Fibroblast of skin of right quadriceps (primary cell): ENCODE measurements at places on chromosomes 7 and 10.

DNA sequence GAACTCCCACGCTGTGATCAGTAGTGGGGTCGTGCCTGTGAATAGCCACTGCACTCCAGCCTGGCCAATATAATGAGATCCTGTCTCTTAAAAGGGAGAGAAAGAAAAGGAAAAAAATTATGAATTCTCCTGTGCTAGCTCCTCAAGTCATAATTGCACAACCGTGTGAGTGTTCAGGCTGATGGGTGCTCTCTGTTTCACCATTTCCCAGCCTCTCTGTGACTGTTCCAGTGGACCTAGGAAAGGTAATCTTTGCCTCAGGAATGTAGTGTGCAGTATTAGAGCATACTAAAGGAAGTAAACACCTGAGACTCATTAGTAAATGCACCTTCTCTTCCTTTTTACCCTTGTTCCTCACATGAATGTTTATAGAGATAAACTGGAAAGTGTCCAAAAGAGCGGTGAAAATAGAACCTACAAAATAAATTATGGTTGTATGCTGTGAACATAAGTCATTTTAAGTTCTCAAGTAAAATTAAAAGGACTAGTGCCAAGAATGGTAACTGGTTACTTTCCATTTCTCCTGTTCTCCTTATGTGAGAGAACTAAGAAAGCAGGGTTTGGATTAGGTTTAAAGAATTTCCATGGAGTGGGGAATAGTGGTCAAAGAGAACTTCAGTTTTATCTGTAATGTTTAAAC is 42.7 kb downstream of the INPP5F start:
- no peak for DNase-seq

- DNase-seq = no peak
Measured at GRCh38 chr7:25055520-25056220, 69.4 kb downstream of the CYCS start.

GRCh38 chr7:1225441-1226185 is 7.1 kb upstream of the UNCX start:
- no peak for DNase-seq

DNA sequence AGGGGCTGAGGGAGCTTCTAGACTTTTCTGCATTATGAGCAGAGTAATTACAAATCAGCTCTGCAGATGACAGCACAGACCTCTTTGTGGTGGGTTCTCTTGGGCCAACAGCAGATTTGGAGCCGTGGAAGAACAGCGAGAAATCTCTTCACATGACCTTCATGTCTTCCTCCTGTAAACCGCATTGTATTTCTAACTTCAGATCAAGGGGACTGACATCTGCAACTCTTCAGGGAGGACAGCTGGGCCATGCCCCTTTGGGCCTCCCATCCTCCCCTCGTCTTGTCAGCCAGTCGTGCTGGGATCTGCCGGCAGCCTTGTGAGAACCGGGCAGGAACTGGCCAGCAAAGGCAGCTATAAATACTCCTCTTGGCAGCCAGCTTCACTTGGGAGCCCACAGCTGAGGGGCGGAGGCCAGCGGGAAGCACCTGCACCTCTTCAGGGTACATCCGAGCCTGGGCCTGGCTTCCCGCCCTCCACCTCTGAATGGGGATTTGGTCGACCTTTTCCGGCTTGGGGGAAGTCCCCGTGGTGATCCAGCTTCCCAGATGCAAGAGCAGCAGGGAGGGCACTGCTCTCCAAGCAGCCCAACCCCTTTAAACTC is 54.7 kb downstream of the STEAP1B start:
- DNase-seq = no peak

DNA sequence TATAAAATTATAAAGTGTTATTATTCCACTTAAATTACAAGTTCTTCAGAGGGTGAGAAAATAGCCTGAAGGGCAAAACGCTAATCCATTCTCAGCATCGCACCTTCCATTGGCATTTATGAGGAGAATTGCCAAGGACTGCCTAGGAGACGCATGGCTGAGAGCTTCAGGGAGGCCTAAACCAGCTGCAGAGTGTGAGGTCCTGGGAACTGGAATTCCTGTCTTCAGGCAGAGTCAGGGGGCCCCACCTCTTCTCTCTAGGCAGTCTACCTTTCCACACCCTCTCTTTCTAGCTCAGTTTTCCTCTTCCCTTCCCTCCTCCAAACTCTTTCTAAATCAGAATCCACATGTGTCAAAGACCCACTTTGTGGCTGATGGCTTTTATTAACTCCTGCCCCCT is 35.3 kb downstream of the LRRC72 start:
- DNase-seq = no peak

DNA sequence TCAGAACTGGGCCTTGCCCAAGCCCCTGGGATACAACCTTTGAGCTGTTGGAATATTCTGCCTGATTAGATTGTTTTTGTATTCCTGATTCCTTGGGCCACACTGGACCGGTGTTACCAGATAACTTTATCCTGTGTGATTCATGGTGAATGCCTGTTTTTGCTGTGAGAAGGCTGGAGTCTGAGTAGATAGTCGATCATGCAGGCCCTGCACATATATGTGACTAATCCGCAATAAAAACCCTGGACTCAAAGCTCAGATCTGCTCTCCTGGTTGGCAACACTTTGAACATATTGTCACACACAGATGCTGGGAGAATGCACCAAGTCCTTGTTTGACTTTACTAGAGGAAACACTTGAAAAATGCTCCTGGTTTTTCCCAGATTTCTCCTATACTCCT is 183.9 kb upstream of the MBL2 start:
- DNase-seq = peak; percentile 35

GRCh38 chr10:48672596-48673265 is 11.9 kb upstream of the WDFY4 start:
- DNase-seq = no peak

- DNase-seq = no peak
Measured at GRCh38 chr7:36784991-36785940, 61.0 kb upstream of the AOAH start.

DNA sequence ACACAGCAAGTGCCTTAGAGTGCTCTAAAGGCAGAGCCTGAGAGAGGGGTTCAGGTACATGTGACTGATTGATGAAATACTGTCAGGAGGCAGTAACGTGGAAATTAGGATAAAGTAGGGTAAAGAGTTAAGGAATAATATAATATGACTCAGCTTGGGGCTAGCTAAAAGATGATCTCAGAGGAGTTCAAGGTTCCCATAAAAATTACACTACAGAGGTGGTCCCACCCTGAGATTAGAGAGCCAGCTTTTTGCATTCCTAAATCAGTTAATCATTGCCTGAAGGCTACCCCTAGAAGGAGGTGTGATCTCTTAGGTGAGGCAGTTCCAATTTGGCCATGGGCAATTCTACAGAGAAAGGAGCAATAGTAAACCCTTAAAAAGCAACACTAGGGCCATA is 5.8 kb downstream of the LIPJ start:
- DNase-seq = no peak

- no peak for DNase-seq
Measured at GRCh38 chr10:17648243-17649035, 4.5 kb downstream of the STAM start.

GRCh38 chr7:96949766-96950165 is 55.6 kb upstream of the DLX6 start:
- peak; percentile 3 for DNase-seq

GRCh38 chr10:93859049-93859655 is 34.6 kb upstream of the SLC35G1 start:
- peak; percentile 17 for DNase-seq

GRCh38 chr7:94142281-94142680 is 138.1 kb upstream of the BET1 start:
- DNase-seq = no peak

DNA sequence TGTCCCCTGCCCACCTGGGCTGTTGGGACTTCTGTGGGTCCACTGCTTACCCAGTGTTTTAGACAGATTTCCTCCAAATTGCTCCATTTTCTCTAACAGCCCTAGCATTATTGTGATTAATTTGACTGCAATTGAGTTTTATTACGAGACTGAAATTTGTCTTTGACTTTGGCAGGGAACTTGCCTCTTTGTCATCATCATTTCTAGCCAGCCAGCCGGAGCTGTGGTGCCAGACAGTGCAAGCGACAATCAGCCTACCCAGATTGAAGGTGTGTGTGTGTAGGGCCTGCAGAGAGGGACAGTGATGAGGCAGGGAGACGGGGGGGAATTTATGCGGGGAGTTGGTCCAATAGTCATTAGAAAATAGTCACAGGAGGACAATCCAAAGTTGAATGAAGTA is 743.0 kb downstream of the NRG3 start:
- DNase-seq = no peak

- no peak for DNase-seq
Measured at GRCh38 chr10:132158823-132159222, 27.9 kb upstream of the DPYSL4 start.

GRCh38 chr7:35495377-35495776 is 199.6 kb downstream of the HERPUD2 start:
- DNase-seq = no peak

DNA sequence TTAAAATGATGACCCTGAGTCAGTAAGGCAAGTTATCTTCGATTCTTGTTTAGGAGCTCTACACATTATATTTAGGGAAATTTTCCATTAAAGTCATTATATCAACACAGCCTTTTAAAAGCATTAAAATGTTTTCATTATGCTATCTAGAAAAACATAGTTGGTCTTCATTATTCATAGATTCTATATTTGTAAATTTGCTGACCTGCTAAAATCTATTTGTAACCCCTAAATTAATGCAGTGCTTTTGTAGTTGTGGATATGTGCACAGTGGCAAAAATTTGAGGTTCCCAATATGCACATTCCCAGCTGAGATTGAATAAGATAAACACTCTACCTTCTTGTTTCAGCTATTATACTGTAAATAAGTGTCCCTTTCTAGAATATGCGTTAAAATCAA is 81.1 kb downstream of the KIF20B start:
- no peak for DNase-seq
